Transverse colon (tissue), 4 donors: ENCODE measurements at places on chromosomes 11 and 22. TPM values are rescaled to one million over a fixed set of nuclear protein-coding genes. Genes with fewer than 3 reads are reported as not detected.

- peak overlapping the region; percentile 80 for H3K27ac ChIP-seq
- peak overlapping the region; percentile 5 for H3K4me3 ChIP-seq
- H3K36me3 ChIP-seq = no peaks in the 10 kb centered on the region
- DNase-seq = no peak
Observed at GRCh38 chr11:117874253-117874909, 2.1 kb downstream of the FXYD6 start.

Gene MRGPRX4
- total RNA-seq = not detected

- H3K27me3 ChIP-seq = no peaks in the 10 kb centered on the region
- H3K4me1 ChIP-seq = peaks cover 18% of the 10 kb centered on the region
- no peaks in the 10 kb centered on the region for H3K36me3 ChIP-seq
- H3K4me3 ChIP-seq = no peak overlapping the region
Observed at GRCh38 chr11:87298155-87298554, 260.4 kb downstream of the TMEM135 start.

Gene IL10RA
- 25.4 TPM for total RNA-seq

Gene DEUP1
- total RNA-seq = not detected

Gene KRTAP5-8
- 0.41 TPM for total RNA-seq

Gene TNNT3
- 3.3 TPM for total RNA-seq

Gene TBX10
- total RNA-seq = 1.3 TPM
